ENCODE measurements at places on chromosomes 6 and 20.

GRCh38 chr6:133697666-133698065 lies 191.2 kb upstream of the TCF21 start:
- no peak for DNase-seq

- DNase-seq = peak; percentile 85
These were observed 20.4 kb upstream of the BMP2 start for GRCh38 chr20:6746901-6747609.

GRCh38 chr20:63573647-63574131 lies 350 bp downstream of the HELZ2 start:
- DNase-seq = no peak

DNA sequence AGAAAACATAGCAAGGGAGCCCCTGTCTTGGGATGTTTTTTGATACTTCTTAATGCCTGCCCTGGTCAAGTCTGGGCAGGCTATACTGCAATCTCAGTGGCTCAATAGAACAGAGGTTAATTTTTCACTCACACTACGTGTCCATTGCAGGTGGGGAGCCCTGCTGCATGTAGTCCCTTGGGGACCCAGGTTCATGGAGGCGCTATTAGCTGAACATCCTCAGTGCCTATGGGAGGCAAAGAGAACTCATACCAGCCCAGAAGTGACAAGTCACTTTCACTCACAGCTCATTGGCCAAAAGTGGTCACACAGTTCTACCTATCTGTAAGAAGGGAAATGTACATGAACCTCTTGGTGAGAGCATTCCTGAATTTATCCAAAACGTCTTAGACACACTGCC lies 23.2 kb downstream of the CGA start:
- no peak for DNase-seq

GRCh38 chr6:36489426-36489825 lies 46.6 kb downstream of the KCTD20 start:
- no peak for DNase-seq

GRCh38 chr6:77034161-77034560 lies 429.1 kb downstream of the HTR1B start:
- DNase-seq = peak; percentile 25

DNA sequence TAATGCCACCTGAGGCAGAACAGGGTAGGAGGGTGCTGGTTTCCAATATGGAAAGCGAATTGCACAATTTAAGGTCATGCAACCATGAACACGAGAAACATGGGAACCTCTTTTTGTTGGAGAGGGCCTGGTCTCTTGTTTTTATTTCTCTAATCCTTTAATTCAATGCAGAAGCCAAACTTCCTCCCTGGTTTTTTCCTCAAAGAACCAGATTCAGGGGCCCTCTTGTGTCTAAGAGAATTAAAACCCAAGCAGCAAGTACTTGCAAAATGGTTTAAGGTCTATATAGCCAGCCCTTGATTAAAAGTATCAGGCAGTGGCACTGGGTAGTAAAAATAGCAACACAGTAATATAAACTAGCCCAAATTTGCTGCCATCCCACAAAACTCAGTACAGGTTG lies 19.5 kb downstream of the GSTA4 start:
- DNase-seq = no peak

GRCh38 chr6:149334201-149334600 lies 16.7 kb downstream of the TAB2 start:
- no peak for DNase-seq

DNA sequence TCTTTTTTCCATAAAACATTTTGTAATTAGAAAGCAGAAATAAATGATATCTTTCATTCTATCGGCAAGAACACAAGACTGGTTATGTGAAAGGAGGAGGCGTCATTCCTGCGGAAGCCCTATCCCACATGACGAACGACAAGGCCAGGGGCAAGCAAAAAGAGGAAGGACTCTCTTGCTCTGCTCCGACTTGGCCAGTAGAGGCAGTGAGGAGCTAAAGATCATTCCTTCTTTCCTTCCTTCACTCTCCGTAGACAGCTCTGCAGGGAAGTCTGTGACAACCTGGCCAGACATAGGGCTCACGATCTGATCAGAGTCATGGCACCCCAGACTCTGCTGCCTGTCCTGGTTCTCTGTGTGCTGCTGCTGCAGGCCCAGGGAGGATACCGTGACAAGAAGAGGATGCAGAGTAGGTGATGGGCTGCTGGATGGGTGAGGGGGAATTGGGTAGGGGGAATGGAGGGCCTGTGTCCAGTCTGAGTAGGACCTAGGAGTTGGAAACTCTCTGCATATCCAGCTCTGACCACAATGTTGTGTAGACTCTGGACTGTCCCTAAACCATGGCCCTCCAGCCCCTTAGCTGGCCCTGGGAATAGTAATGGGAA lies at the start of gene WFDC10A:
WFDC10A (plus strand) TSS at position 244 of the 605 bp plus-strand sequence; CDS start at position 319, 75 bp downstream.
- peak; percentile 28 for DNase-seq

GRCh38 chr6:158467923-158468322 lies 92.0 kb upstream of the TMEM181 start:
- DNase-seq = no peak

- DNase-seq = no peak
These were observed 207.5 kb downstream of the CLIC5 start for GRCh38 chr6:45808042-45808645.

- DNase-seq = no peak
These were observed 195.2 kb upstream of the SASH1 start for GRCh38 chr6:148147463-148147830.

GRCh38 chr6:107633680-107634323 lies 143.9 kb downstream of the SOBP start:
- no peak for DNase-seq

DNA sequence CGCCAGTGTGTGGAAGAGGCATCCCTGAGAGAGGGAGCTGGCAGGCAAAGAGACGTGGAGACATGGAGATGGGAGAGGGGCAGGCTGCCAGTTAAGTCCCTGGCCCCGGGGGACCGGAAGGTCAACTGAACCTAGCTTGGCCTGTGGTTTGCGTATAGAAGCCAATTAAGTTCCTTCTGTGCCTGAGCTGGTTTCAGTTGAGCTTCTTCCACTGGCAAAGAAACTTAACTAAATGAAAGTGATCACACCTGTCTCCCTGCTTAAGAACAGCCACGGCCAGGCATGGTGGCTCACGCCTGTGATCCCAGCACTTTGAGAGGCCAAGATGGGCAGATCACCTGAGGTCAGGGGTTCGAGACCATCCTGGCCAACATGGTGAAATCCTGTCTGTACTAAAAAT lies 26.7 kb upstream of the NNAT start:
- no peak for DNase-seq

GRCh38 chr6:157758516-157759023 lies 64.5 kb upstream of the SNX9 start:
- no peak for DNase-seq

DNA sequence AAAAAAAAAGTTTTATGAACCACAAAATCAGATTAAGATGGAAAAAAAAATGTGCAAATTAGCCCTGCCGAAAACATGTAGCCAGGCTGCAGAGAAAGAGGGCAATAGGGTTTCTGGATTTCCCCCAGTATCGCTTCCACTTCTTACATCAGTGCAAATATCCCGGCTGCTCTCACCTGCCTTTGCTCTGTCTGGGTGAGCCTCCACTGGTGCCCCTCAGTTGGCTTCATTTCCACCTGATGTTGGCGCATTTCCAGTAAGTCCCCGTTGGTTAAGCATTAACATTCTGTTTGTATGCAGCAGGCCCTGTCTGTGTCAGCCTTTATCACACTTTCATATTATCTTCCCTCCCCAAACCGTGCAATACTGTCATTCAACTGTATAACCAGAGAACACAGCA lies 215.1 kb downstream of the CBLN4 start:
- DNase-seq = no peak

- no peak for DNase-seq
These were observed 92.0 kb downstream of the ARHGAP18 start for GRCh38 chr6:129617986-129618385.

DNA sequence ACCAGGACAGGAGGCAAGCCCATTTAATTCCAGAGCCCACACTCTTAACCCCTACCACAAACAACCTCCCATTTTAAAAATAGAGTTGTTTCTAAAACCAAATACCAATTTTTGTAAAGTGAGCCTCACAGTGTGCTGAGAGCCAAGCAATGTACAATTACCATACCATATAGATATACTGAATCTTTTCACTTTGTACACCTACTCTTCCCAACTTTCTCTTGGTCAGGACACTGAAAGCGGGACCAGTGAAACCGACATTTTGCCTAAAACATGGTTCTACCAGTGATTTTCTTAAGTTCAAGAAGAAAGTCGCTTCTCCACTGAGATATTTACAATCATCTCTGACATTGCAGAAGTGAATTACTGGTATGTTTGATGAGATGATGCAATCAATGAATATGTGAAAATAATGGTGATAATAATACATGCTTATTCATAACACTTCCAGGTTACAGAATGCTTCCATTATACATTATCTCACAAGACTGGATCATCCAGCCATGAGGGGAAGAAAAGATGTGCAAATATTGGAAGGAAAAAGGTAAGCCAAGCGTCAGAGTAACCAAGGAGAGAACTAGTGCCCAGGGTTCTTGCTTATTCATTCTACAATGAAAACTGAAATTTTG lies 74.1 kb downstream of the HIVEP2 start:
- no peak for DNase-seq

- peak; percentile 71 for DNase-seq
These were observed 65.6 kb downstream of the TULP4 start for GRCh38 chr6:158377860-158378259.

- no peak for DNase-seq
These were observed 244.9 kb upstream of the SOX4 start for GRCh38 chr6:21348504-21349195.

DNA sequence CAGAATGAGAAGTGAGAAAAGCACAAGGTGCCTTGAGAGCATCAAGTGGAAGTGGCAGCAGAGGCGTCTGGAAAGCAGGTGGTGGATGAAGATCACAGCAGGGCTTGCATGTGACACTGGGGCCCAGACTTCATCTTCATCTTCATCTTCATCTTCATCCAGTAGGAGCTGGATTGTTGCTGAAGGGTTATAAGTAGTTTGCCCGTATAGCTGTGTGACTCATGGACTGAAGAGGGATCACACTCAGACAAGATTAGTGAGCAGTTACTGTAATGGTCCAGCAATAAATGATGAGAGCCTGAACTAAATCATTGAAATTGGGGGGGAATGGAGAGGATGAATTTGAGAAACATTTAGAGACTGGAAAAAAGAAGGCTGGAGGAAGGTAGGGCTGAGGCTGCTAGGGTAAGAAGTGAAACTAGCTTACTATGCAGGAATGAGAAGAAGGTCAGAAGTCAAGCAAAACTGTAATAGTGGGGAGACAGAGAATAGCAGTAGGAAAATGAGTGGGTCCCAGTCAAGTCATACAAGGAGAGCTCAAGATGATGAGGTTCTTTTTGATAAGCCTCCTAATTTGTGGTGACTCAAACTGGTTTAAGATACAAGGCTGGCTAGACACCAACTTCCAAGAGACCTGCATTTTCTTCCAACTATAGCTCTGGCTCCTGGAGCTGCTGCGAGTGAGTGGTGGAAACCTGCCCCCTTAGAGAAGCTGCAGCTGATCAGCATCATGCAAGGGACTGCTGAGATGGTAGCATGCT lies 92.3 kb upstream of the BEND6 start:
- no peak for DNase-seq

- DNase-seq = no peak
These were observed 56.0 kb downstream of the TENT5A start for GRCh38 chr6:81696524-81696923.

DNA sequence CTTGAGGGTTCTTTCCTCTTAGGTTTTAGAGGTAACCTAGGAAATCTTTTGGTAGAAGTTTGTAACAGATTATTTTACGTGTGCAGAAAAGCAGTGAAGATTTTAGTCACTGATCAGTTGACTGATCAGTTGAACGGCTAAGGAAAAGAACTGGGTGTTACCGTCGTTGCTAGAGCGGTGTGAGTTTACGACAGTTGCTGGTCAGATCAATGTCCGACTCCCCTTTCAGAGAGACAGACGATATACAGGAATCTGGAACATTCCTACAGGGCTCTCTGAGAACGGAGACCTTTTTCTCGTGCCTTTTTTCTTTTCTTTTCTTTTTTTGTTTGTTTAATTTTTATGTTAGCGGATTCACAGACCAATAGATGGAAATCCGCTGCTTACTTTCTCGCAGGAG lies 132.1 kb upstream of the ZNF184 start:
- DNase-seq = no peak

DNA sequence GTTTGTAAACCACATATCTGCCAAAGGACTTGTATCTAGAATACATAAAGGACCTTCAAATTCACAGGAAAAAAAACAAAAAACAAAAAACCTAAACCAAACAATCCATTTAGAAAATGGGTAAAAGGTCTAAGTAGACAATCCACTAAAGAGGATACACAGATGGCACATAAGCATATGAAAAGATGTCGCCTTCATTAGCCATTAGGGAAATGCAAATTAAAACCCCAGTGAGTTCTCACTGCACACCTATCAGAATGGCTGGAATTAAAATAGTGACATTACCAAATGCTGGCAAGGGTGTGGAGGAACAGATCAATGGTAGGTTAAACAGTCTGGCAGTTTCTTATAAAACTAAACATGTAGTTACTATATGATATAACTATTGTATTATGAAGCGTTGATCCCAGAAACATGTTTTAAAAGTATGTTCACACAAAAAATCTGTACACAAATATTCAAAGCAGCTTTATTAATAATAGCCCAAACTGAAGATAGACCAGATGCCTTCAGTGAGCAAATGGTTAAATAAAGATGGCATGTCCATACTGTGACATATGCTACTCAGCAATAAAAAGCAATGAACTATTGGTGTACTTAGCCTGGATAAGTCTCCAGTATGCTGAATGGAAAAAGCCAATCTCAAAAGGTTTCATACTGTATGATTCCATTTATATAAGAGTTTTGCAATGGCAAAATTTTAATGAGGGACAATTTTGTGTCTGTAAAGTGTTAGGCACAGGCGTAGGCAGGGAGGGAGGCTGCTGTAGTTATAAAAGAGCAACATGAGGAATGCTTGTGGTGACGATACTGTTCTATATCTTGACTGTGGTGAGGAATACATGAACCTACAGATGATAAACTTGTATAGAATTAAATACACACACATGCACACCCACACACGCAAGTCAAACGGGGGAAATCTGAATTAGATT lies 43.9 kb downstream of the PLCB1 start:
- no peak for DNase-seq

GRCh38 chr20:19456595-19457395 lies 244.4 kb downstream of the SLC24A3 start:
- no peak for DNase-seq

- no peak for DNase-seq
These were observed 97.1 kb upstream of the GRIK2 start for GRCh38 chr6:101296169-101296960.

- no peak for DNase-seq
These were observed 28.0 kb downstream of the PSMG4 start for GRCh38 chr6:3286641-3287171.

DNA sequence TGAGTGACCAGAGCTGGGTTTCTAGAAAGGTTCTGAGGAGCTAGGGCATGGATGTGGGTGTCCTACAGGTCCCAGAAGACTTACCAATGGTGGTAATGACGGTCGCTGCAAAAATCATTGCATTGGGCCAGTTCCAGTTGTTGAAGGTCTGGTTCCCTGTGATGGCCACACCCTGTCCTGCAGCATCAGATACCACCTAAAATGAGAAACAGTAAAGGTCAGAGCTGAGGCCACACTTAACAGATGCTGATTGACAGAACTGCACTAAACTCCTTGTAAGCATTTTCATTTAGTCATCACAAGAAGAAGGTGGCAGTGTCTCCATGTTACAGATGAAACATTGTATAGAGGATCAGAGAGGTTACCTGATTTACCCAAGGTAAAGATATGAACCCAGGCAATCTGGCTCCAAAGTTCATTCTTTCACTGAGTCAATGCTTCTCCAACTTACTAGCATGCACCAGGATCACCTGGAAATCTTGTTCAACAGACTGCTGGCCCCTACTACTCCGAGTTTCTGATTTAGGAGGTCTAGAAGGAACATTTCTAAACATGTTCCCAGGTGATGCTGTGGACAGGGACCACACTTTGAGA lies 33.4 kb downstream of the KCNK5 start:
- DNase-seq = no peak

Measured in keratinocyte (primary cell).